GM19239 (cell line): ENCODE measurements at places on chromosomes 1 and 21.

DNA sequence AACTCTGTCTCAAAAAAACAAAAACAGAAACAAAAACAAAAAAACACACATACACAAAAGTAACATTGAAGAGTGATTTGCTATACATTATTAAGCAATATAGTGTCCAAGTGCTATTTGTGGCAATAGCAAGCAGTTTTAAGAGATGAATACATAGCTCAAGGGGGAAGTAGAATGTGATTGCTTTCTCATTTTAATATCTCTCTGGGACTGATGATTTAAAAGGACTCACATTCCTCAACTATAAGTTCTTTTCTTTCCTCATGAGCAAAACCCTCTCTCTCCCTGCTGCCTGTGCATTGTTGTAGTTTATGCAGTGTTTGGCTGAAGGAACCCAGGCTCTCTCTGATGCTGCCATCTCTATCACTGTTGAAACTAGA, 47.0 kb upstream of the CSF1 start:
- no peak for DNase-seq

GRCh38 chr1:21882721-21883415, 54.2 kb downstream of the HSPG2 start:
- DNase-seq: no peak

DNA sequence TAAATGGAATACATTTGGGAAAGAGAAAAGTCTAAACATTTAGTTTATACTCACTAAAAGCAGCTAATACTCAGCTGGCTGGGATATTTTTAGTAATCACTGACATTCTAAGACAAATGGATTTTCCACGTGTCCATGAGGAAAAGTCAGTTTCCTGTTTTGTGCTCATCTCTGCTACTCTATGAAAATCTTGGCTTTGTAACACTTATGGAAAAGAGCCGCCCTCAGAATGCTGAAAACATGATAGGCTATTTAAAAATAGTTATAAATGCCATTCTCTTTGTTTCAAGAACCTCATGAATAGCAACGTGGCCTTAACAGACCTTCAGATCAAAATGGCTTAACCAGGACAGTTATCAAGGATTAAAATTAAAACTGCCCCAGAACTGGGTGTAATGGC, 29.9 kb downstream of the MRAP start:
- no peak for DNase-seq

DNA sequence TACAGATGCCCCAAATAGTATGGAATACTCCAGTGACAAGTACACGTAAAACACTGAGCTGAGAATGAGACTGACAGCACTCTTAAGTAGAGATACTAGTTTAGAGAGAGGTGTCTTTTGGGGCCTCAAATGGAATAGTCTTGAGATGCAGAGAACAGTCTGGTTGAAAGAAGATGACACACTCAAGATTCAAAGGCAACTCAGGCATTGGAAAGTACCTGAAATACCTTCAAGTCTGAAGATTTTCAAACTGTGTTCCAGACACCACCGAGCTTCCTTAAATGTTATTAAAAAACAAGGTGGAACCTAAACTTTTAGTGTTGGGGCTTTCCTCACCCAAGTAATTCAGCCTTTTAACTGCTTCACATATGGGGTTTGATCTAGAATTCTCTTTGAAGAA, 437.7 kb downstream of the OMA1 start:
- DNase-seq: no peak

GRCh38 chr1:223444411-223444810, 51.2 kb downstream of the CCDC185 start:
- DNase-seq: no peak

DNA sequence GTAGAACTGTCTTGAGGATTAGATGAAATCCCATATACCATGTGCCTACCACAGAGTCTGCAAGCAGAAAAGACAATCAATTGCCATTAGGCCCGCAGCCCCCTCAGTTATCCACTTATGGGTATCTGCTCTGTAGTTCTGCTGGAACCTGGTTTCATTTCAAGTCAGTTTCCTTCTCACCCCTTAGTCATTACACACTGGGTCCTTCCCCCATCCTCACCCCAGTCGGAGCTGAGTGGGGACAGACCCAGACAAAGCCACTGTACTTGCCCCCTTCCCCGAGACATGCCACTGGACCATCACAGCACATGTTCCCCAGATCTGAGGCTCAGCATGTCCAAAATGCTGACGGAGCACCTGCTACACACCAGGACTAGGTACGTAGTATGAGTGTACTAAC, 21.2 kb downstream of the PGLYRP3 start:
- no peak for DNase-seq

- DNase-seq: no peak
Observed at GRCh38 chr1:17903386-17903785, 148.3 kb downstream of the ACTL8 start.

DNA sequence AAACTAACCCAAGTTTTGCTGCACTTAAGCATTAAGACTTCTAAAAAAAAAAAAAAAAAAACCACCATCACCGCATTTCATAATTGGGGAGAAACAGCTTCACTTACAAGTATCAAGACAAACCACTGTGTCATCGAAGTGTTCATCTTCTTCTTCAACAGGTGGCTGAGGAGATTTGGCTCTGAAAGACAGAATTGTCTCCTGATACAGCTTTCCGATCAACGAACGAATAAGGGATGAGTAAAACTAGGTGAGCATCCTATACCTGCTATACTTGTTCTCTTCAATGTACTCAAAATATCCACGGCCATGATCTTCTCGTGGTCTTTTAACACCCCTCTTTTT, 2.0 kb downstream of the HNRNPU start:
- DNase-seq: no peak

DNA sequence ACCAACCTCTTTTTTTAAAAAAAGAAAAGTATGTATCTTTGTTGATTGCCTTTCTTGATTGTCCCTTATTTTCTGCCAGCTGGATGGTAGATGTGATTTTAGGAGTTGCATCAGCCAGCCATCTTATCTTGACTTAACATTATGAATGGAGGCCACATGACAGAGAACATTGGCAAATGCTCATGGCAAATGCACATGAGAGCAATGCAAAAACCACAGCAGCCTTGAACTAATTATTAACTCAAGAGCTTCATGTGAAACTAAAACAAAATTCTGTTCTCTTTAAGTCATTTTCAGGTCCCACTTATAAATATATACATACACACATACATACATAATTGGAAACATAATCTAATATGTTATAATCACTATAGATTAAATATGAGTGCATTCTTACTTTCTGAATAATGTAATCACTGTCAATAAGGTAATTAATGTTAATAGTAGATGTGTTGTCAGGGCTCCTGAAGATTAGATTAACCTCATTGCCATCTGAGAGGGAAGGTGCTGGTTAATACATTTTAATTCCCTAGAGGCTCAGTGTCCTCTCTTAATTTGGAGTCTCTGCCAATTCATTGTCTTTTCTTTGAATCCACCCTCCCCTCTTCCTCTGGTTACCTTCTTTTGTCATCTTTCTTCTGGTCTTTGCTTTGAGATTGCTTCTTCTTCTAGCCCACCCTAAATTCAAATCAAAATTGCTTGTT, 962.2 kb downstream of the ADGRL2 start:
- DNase-seq: no peak

DNA sequence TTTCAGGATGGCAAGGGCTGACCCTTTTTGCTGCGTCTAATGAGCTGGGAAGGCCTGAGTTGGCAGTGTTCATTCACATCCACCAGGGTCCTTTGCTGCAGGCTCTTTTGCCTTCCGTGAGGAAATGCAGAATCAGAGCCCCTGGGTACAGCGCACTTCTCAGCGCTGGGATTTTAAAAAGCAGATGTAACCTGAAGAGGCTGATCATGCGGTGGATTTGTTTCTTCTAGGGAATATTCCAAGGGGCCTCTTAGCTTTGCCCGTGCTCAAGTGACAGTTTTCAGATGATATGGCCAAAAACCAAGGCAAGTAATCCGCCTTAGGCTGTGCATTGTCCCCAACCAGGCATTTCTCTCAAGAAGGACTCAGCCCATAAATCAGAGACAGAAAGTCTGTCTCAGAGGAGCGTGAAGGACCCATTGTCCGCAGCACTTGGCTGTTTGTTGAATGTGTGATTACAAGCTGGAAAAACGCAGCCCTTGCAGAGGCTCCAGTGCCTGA, 237.6 kb downstream of the PTPRC start:
- no peak for DNase-seq

GRCh38 chr1:160108888-160109662, 6.5 kb upstream of the ATP1A2 start:
- peak; percentile 34 for DNase-seq

DNA sequence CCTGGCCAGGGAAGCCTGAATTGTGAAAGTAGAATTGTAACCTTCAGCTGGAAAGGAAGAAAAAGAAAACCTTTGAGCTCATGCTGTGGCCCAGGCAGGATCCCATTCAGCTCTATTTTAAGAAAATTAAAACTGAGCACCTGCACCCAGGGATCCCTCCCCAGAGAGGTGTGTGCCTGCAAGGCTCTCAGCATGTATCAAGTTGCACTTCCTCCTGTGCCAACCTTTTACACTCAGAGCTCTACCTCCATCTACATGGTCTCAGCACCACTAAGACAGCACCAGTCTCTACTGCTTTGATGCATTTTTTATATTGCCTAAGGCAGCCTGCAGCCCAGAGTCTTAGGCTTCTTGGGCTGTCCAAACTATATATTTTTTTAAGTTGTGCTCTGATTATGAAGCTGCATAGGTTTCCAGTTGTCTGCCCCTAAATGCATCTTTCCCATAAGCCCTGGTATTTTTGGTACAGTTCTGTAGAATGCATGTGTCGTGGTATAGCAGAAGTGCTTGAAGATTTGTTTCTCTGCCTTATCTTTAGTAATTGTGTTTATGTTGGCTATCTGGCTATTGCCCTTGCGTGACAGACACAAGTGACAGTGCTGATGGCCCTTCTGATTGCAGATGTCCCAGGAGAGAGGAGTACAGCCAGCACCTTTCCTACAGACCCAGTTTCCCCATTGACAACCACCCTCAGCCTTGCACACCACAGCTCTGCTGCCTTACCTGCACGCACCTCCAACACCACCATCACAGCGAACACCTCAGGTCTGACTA, 63.1 kb downstream of the PTPRC start:
- DNase-seq: no peak

- no peak for DNase-seq
Observed at GRCh38 chr1:222933273-222933672, 118.4 kb downstream of the DISP1 start.

- no peak for DNase-seq
Observed at GRCh38 chr1:52179073-52179472, 37.2 kb downstream of the ZFYVE9 start.

- no peak for DNase-seq
Observed at GRCh38 chr1:17120481-17120877, 1.2 kb upstream of the PADI2 start.

GRCh38 chr1:226098870-226099835, 36.6 kb downstream of the H3-3A start:
- DNase-seq: no peak

GRCh38 chr1:76250271-76250670, 175.7 kb downstream of the ST6GALNAC3 start:
- DNase-seq: no peak

DNA sequence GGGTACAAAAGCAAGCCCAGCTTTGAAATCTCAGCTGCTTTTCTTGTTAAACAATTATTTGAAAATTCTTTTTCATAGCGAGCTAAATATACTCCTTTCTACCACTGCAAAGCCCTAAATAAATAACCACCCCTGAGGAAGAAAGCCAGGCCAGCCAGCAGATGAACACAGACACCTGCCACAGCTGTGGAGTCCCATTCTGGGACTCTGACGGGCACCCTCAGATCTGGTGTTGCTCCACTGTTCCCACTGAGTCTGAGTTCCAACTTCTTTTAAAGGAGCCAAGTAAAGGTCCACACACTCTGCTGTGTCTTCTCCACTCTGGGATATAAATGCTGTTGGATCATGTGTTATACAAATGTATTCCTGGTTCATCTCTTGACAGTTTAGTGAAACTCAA, 77.6 kb upstream of the COA6 start:
- no peak for DNase-seq

- no peak for DNase-seq
Observed at GRCh38 chr1:170729225-170730002, 65.5 kb downstream of the PRRX1 start.

- DNase-seq: no peak
Observed at GRCh38 chr1:151661751-151662150, 49.9 kb downstream of the SNX27 start.

DNA sequence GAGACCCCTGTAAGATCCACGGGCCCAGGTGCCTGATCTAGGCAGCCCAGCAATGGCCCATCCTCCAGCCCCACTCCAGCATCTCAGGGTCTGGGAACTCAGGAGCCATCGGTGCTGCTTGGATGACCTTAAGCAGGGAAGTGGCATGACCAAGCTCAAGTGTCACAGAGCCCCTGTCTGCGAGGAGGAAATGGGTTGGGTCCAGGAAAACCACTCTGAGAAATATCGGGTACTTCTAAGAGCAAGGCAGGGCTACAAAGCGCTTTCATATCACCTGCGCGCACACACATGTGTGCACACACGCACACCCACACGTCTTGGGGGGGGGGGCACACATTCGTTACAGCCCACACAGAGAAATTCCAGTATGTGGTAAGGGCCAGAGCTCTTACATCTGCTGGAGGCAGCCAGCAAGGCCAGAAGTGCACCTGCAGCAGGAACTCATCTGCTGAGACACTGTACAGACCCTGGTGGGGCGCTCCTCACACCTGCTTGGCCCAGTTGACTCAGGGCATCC, 32.6 kb upstream of the SPOCD1 start:
- no peak for DNase-seq

DNA sequence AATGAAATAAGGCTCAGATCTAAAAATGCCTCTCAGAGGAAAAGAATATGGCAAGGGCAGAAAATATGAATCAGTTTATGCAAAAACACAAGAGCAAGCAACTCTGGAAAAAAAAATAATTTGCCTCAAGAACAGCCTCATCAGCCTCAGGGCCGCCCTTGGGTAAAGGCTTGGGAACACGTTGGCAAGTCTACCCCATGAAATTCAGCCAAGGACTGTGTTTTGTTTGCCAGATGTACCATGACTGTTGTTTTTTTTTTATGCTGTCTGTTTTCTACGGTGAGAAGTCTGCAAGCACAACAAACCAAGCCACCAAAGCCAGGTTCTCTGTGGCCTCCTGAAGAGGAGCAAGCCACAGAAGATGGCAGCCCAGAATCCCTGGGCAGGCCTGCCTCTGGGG, 18.0 kb downstream of the HHIPL2 start:
- DNase-seq: no peak

DNA sequence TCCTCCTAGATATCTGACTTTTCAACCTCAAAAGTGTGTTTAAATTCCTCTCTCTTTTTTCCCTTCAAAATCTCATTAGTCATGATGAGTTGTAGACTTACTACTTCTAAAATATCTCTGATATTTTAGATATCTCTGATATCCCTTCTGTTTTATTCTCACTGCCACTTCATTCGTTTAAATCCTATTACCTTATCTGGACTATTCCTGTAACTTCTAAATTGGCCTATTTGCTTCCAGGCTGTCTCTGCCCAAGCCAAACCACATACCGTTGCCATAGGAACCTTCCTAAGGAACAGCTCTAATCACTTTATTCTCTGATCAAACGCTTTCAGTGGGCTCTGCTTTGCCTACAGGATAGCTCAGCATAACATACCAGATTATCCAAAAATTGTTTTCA, 333.1 kb upstream of the CHRM3 start:
- no peak for DNase-seq

DNA sequence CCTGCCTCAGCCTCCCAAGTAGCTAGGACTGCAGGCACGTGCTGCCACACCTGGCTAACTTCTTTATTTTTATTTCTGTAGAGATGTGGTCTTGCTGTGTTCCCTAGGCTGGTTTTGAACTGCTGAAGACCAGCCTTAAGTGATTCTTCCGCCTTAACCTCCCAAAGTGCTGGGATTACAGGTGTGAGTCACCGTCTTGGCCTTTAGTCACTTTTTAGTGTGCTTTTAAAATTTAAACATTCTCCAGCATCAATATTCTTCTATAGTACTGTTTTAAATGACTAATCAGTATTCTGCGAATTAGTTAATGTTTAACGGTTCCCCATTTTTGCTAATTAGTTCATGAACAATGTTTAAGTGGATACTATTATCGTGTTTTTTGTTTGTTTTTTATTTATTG, 60.6 kb downstream of the DYRK1A start:
- no peak for DNase-seq
